SHP77 (cell line): ENCODE measurements at places on chromosomes 5 and 9.

GRCh38 chr9:2800394-2801179 lies 43.3 kb downstream of the PUM3 start:
- DNase-seq = no peak

GRCh38 chr5:171336521-171337209 lies 27.6 kb downstream of the TLX3 start:
- DNase-seq = no peak

GRCh38 chr5:179731791-179732411 lies 721 bp upstream of the MAML1 start:
- DNase-seq = no peak

DNA sequence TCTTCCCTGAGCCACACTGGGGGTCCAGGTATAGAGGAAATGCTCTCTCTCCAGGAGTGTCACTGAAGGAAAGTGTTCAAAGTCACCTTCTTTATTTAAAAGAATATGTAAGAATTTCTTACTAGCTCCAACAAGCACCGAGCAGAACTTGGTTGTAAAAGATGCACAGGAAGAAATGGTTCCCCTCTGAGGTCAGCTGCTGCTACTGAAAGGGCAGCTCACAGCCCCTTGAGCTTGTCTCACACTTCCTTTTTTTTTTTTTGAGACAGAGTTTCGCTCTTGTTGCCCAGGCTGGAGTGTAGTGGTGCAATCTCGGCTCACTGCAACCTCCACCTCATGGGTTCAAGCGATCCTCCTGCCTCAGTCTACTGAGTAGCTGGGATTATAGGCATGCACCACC lies 77.2 kb downstream of the PRRT1B start:
- no peak for DNase-seq

GRCh38 chr5:53501054-53501453 lies 20.6 kb downstream of the FST start:
- no peak for DNase-seq

DNA sequence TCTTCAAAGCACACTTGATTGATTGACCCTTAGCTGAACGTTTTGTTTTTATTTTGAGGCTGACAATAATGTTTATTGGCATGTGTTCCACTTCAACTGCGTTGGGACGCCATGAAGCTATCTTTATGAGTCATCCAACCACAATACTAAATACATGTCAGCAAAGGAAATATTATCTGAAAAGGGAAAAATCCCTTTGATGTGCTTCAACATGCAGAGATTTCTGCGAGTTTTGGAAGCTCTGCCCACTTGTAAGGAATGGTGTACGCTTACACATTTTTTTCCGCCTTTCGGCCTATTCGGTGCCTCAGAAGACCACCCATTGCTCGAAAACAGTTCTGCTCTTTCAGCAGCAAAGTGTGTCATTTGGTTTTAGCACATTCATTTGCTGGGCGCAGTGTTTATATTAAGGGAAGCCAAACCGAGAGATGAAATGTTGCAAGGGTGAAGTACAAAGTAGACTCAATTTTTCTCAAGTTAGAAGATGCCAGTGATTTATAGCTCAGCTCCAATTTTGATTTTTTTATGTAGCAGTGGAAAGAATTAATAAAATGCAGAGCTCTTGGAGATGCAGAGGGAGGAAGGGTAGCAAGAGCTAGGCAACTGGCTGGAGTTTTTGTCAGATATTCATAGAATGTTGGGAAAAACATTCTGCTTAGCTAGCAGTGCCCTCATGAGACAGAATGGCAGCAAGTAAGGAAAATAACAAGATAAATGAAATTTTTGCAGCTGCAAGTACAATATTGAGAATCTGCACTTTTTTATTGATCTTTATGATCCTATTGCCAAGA lies 68.9 kb downstream of the PRDM6 start:
- no peak for DNase-seq

GRCh38 chr5:126403876-126404275 lies 19.3 kb upstream of the GRAMD2B start:
- no peak for DNase-seq
